CD4-positive, alpha-beta T cell treated with Interleukin-6 for 4 hours (primary cell): ENCODE measurements at places on chromosomes 3 and 15.

- peak; percentile 24 for DNase-seq
Observed at GRCh38 chr3:66497288-66497984, 3.4 kb downstream of the LRIG1 start.

- no peak for DNase-seq
Observed at GRCh38 chr15:63902671-63903035, 68.9 kb upstream of the HERC1 start.

- DNase-seq, result no peak
Observed at GRCh38 chr3:185470323-185470722, 28.5 kb downstream of the TMEM41A start.

GRCh38 chr3:26236531-26236930, 386.0 kb upstream of the LRRC3B start:
- no peak for DNase-seq

DNA sequence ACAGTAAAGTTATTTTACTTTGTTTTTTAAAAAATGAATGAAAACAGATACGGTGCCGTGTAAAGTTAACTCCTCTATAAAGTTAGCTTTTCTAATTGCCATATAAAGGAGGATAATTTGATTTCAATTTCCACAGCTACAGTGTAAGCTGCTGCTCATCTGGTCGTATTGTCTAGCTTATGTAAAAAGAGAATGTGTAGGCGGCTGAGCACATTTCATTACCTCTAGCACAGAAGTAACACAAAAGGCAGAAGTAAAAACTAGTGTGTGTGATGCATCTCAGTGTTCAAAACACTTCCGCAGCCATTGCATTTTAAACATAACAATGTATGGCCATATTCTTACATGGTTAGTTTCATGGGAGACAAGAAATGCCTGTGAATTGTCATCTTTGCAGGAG, 105.0 kb upstream of the P2RY1 start:
- no peak for DNase-seq

GRCh38 chr15:90423801-90424319, 35.8 kb downstream of the IQGAP1 start:
- DNase-seq, result no peak

GRCh38 chr3:13201851-13202250, 128.6 kb upstream of the IQSEC1 start:
- no peak for DNase-seq

GRCh38 chr3:37262816-37263393, 88.5 kb upstream of the LRRFIP2 start:
- no peak for DNase-seq

DNA sequence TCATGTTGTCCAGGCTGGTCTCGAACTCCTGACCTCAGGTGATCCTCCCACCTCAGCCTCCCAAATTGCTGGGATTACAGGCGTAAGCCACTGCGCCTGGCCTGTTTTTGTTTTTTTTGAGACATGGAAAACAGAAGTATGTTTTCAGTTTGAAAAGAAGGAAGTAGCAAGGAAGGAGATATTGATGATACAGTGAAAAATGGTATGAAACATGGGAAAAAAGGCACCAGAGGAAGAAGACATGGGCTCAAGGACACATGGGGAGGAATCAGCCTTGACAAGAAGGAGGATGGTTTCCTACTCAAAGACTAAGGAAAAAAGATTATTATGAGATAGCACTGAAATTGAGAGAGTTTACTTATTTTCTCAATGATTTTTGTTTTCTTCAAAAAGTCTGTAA, 30.7 kb downstream of the FMN1 start:
- DNase-seq, result no peak

GRCh38 chr3:87900061-87900460, 158.7 kb downstream of the CGGBP1 start:
- no peak for DNase-seq

DNA sequence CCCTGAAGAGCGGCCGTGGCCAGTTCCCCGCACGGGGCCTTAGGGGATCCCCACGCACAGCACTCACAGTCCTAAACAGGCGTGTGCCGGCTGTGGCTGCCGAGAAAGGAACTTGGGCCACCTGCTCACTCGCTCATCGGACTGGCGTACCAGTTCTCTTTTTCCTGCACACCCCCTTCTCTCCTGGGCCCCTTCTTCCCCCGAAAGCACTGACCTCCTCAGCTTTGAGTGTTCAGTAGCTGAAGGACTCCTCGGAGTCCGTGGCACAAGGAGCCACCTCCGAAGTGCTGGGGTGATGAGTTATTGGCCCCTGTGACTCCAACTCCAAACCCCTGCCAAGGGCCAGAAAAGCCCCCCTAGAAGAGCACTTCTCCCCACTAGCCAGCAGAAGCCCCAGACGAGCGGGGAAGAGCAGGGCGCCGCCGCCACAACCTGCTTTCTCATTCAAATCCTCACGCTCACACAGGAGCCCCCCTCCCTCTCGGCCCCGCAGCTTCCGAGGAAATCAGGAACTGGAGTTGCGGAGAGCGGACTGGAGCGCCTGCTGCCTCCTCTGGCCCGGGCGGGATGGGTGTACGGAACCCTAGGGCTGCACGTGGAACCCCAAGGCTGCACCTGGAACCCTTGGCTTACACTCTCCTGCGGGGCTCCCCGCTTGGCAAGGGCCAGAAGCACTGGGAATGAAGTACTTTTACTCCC, at the start of gene PLCH1:
PLCH1 (minus strand) TSS at position 446 of the 699 bp plus-strand sequence. CDS start 40,847 bp downstream, outside the sequence.
- peak; percentile 44 for DNase-seq

DNA sequence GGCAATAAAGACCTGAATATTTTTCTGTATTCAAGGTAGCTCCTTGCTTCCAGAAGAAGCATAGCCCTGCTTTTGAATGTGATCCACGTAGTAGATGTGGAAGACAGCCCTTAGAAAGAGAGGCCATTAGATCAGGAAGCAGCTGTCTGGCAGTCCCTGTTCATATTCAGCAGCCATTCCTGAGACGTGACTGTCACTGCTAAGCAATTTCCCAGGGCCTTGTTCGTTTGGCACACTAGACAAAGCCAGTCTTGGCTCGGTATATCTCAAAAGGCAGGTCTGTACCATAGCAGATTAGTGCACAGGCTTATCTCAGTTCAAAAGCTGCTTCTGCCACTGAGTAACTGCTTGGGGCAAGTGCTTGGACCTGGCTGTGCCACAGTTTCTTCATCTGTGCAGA, 287.8 kb upstream of the MCTP2 start:
- DNase-seq, result no peak

DNA sequence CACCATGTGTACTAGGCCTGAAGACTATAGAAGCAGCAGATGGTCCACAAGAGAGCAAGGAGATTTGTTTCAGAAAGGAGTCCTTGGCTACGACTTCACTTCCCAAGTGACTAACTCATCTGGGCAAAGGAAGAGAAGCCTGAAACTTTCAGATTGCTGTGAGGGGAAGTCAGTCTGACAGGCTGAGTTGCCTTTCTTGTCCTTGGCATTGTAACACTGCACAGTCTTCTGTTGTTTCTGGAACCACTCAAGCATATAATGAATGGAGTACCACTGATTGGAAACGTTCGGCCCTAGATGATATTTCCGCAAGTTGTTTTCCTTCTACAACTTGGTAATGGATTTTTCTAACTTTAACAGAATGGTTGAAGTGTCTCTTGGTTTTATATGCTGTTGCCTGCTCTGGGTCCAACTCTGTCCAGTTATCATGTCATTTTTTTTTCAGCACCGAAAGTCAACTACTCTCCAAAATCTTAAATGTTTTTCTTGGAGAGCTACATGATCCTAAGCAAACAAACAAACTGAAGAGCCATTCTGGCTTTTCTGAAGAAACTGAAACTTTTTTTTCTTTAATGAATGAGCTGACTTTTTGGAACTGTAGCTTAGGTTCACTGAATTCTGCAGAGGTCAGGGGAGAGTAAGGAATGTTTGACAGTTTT, 685.7 kb downstream of the MECOM start:
- DNase-seq, result no peak

DNA sequence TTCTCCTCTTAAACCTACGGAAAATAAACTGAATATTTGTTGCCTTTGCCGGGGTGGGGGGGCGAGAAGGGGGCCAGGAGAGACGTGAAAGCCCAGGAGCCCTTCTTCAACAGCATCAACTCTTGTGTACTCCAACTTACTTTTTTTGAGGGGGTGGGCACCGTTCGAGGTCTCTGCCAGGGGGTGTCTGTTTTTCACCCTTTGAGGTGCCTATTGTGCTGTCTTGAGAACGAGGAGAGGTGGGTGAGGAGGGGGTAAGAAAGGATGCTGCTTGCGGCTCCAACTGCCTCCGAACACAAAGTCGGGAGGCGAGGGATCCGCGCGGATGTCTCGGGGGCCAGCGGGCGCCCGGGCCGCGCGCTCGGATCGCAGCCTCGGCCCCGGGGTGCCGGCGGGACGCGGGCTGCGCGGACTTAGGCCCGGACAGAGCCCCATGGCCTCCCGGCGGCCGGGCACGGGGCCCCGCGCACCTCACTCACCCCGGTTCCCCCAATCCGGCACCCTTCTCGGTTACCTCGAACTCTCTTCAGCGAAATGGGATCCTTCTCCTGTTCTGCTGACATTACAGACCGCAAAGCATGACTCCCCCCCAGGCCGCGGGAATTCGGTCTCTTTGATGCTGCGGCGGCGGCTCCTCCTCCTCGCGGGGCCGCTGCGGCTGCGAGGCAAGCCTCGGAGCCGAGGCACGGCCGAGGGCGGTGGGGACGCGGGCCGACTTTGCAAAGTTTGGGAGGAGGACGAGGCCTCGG, 650 bp downstream of the PYGO1 start:
- peak; percentile 18 for DNase-seq

- no peak for DNase-seq
Observed at GRCh38 chr3:181431748-181432147, 280.0 kb upstream of the SOX2 start.

GRCh38 chr3:138740072-138740471, 94.7 kb downstream of the PIK3CB start:
- no peak for DNase-seq

- no peak for DNase-seq
Observed at GRCh38 chr3:8650583-8651416, 6.2 kb upstream of the SSUH2 start.

DNA sequence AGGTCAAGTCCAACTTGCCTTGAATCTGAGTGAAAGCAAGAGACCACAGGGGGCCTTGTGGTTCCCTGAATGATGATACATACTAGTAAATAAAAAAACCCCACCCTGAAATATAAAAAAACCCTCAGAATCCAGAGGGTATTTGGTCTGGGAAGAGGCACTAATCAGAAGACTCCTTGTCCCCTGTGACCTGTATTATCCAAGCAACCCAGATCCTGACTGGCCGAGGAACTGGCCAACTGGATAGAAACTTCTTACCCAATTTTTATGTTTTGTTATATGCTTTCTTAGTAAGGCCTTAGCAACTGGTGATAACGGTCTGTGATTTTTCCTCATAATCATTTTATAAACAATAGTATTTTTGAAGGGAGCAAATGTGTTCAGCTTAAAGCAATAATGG, 17.5 kb downstream of the ABI3BP start:
- DNase-seq, result no peak

- no peak for DNase-seq
Observed at GRCh38 chr3:178059836-178060235, 476.4 kb upstream of the KCNMB2 start.

GRCh38 chr15:99101501-99101900, 3.4 kb upstream of the SYNM start:
- no peak for DNase-seq

DNA sequence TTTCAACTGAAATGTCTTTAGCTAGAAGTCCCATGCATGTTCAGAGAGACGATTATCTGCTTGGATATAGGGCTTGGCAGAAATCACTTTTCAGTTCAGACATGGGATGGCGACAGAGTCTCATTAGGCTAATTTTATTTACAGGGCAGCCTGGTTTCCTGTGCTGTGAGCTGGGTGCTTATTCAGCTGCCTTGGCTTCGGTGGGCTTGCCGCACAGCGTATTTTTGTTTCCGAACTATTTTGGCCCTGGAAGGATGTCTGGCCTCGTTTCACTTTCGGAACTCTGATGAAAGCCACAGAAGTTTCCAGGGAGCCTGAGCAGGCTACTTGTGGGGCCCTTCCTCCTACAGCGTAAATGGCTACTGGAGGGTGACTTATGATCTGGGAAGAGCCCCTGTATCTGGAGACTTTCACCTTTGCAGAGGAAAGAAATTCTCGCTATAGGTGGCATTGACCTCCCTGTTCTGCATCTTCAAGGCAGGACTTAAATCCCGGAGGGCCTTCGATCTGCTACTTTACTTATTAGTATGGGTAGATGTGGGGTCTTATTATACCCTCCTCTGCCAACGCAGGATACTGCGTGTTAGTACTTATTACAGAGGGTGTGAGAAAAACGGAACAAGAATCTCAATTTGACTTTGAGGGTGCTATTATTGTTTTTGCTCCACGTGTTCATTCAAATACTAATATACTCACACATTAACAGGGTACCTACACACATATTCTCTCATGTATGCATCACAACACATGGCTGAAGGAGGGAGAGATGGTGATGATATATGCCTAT, 364.0 kb upstream of the RBMS3 start:
- DNase-seq, result no peak

GRCh38 chr3:18098960-18099587, 326.1 kb downstream of the SATB1 start:
- no peak for DNase-seq

DNA sequence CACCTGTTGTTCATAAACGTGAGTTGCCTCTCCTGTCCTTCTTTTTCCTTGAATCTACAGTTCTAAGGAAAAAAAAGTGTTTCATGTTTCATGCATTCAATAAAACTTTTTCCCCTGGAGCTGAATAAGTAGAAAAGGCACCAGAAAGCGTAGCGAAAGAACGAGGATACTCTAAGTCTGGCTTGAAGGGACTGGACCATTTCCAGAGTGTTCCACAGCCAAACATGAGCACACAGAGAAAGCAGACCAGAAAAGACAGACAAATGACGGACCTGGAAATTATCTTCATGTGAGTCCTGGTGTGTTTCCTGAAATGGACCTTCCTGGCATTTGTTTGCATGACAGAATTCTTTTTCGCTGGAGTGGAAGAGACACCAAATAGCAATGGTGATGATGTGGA, 204.7 kb downstream of the SV2B start:
- no peak for DNase-seq

DNA sequence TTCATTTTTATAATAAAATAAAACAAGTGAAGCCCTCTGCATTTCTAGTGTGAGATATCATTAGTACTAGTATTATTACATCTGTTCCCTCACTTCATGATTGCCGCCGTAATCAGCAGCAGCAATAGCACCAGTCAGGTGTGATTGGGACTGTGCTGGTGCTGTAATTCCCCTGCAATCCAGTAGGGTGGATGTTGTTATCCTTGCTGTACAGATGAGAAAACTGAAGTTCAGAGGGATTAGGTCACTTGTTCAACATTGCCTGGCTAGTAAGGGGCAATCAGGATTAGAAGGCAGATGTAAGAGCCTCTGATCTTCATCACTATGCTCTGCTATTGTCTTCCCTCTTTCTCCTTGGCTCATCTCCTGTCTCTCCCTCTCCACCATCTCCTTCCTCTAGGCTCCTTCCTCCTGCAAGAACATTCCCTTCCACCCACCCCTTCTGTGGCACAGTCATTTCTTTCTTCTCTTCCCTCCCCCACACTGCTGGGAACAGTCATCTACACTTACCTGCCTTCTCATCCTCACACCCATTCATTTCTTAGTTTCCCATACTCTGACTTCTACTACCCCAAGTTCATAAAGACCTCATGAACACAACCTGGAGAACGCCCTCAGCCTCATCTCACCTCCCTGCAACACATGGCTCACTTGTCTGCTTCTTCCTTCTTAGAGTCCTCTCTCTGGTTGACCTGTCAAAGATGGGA, 29.7 kb downstream of the CRYGS start:
- DNase-seq, result no peak

- no peak for DNase-seq
Observed at GRCh38 chr15:65209701-65210643, 1.3 kb downstream of the CILP start.

GRCh38 chr3:40720863-40721262, 196.1 kb downstream of the ZNF621 start:
- DNase-seq, result no peak
